ENCODE measurements at places on chromosomes 16 and 17.

GRCh38 chr17:27367121-27367981 lies 73.4 kb downstream of the WSB1 start:
- no peak for DNase-seq

DNA sequence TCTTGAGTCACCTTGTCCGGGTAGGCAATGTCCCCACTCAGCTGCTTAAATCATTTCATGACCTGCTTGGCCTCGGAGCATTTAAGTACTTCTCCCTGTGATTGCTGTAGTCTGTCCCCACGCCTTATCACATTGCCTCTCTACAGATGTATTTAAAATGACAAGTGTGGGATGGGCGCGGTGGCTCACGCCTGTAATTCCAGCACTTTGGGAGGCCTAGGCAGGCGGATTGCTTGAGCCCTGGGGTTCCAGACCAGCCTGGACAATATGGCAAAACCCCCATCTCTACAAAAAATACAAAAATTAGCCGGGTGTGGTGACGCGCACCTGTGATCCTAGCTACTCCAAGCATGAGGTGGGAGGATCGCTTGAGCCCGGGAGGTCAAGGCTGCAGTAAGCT lies 1.3 kb upstream of the GJC1 start:
- no peak for DNase-seq

DNA sequence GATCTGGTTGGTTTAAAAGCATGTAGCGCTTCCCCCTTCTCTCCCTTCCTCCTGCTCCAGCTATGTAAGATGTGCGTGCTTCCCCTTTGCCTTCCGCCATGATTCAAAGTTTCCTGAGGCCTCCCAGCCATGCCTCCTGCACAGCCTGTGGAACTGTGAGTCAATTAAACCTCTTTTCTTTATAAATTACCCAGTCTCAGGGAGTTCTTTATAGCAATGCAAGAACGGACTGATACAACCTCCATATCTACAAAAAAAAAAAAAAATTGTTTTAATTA lies 16.6 kb upstream of the PDXDC1 start:
- no peak for DNase-seq

- no peak for DNase-seq
These were observed 9.6 kb upstream of the TMEM220 start for GRCh38 chr17:10739386-10739785.

DNA sequence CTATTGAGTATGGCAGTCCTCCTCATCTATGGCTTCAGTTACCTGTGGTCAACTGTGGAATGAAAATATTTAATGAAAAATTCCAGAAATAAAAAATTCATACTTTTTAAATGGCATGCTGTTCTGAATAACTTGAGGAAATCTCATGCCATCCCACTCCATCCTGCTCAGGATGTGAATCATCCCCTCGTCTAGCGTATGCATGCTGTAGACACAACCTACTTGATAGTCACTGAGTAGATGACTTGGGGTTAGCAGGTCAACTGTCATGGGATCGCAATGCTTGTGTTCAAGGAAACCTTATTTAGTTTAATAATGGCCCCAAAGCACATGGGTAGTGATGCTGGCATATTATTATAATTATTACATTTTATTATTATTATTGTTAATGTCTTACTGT lies 4.8 kb upstream of the VAC14 start:
- DNase-seq = no peak

GRCh38 chr16:50842013-50842505 lies 100.2 kb downstream of the CYLD start:
- peak; percentile 34 for DNase-seq

DNA sequence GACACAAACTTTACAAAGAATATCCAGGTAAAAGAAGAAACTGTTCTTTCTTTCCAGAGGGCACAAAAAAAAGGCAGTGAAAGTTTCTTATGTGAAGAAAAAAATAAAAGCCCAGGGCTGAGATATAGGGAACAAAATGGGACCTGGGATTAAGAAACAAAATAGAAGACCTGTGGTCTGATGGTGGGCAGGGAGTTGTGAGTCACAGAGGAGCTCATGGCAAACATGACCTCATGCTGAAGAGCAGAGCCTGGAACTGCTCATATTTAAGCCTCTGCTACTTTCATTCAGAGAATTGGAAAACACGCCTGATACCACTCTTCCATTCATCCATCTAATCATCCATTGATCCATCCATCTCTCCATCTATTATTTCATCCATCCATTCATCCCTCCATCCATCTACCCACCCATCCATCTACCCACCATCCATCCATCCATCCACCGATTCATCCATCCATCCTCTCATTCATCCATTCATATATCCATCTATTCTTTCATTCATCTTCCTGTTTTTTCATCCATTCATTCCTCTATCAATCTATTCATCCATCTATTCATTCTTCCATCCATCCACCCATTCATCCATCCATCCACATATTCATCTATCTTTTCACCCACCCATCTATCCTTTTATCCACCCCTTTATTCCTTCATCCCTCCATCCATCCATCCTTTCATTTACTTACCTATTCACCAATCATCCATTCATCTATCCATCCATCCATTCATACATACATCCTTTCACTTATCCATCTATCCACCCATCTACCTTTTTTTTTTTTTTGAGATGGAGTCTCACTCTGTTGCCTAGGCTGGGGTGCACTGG lies 30.0 kb downstream of the WFDC1 start:
- no peak for DNase-seq

DNA sequence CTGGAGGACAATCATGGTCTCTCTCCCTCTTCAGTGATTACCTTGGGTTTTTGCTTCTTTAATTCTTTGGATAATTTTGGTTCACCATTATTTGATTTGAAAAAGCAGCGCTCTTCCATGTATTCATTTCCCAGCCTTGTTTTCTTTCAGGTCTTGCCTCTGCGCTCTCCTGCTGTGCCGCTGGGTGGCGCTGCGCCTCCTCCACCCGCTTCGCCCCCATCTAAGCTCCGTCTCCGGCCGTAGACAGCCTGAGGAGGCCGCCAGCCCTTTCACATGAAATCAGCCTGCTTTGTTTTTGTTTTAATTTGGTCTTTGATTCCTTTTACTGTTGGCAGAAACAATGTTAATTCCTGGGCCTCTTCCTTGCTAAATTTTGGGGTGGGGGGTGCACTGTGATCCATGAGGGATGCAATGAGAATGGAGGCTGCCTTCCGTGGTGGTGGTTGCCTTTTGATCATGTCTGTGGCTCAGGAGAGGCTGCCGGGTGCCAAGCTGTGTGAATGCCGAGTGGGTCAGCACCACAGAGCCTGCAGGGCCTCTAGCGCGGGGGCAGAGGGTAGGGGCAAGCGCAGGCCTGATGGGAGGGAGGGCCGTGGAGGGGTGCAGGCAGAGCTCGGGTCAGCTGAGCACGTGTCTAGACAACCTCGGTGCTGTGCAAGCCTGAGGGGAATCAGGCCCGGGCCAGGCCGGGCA lies 64.1 kb downstream of the PLD6 start:
- DNase-seq = peak; percentile 84

DNA sequence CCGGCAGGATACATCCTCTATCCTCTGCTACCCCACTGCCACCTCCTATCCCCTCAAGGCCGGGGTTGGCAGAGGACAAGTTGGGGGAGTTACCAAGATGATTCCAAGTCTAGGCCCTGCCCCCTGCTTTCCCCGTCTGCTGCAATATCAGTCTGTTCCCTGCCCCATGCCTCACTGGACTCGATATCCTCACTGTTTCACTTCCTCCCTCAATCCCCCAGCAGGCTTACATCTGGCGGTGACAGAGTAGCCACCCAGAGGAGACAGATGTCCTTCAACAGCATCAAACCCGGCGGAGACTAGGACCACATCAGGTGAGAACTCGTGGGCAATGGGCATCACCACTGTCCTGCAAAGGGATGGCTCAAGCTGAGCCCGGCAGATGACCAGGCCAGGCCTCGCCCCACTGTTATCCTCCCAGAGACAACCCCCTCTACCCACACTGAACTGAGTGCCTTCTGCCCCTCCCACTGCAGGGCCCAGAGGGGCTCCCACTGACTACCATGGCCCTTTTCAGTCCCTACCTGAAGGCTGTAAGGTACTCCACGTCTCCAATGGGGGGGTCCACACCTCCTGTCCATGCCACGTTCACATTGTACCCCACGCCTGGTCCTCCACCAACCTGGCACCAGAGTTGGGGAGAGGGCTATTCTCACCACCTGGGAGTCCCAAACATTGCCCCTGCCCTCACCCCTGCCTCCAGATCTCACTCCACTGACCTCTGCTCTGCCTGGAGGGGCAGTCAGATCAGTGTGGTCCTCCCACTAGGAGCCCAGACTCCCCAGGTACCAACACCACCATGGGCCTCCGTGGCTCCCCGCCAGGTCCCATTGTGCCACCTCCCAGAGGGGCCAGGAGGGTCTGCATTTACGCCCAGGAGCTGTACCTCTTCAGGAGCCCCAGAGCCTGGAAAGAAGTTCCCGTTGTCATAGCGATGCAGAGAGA lies 9.6 kb downstream of the G6PC3 start:
- DNase-seq = no peak

DNA sequence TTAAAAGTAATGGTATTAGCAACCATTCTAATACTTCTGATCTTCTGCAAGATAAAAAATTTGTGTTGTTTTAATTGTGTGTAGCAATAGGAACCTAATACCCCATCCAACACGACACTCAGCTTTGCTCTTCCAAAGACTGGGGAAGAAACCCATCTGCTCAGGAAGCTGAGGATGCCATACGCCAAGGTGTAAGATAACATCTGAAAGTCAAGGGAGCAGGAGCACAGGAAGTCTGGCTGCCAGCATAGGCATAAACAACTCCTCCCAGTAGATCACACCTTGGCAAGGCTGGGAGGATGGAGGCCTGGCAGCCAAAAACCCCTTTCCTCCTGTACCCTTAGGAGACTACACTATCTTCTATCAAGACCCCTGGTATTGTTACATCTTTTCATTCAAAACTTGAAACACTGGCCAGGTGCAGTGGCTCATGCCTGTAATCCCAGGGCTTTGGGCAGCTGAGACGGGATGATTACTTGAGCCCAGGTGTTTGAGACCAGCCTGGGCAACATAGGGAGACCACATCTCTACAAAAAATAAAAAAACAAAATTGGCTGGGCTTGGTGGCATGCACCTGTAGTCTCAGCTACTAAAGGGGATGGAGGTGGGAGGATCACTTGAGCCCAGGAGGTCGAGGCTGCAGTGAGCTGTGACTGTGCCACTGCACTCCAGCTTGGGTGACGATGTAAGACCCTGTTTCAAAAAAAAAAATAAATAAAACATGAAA lies 5.7 kb upstream of the SPHK1 start:
- DNase-seq = no peak

GRCh38 chr17:44990994-44991393 lies 22.9 kb upstream of the C1QL1 start:
- DNase-seq = no peak

DNA sequence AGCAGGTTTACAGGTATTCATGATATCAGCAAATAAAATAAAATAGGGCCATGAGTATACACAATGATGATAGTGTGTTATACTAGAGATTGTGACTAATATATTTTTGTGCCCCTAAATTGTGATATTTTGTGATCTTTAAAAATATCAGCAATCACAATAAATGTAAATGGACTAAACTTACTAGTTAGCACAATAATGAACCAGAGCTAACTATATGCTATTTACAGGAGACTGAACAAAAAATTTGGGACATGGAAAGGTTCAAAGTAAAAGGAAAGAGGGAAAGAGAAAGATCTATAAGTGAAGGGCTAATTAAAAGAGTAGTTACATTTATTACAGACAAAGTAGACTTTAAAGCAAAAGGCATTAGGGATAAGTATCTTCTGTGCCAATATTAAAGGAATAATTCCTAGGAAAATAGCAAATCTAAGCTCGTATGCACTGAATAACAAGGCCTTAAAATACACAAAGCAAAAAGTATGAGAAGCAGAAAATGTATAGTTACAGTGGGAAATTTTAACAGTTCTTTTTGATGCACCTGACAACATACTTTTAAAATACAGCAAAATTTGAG lies 5.0 kb upstream of the MSI2 start:
- DNase-seq = no peak

DNA sequence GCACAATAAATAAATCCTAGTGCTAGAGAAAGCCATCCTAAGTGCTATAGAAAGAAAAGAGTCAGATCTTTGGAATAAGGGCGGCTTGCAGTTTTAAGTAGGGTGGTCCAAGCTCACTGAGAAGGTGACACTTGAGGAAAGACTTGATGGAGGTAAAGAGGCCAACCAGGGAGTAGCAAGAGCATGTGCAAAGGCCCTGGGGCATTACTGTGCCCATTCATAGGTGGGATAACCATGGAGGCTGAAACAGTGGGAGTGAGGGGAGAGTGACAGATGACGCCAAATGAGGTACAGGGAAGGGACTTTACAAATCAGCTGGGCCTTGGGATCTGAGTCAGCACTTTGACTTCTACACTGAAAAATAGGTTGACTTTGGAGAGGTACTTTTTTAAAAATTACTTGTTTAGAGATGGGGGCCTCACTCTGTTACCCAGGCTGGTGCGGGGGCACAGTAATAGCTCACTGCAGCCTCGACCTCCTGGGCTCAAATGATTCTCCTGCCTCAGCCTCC lies 115.5 kb downstream of the ABCC1 start:
- no peak for DNase-seq

DNA sequence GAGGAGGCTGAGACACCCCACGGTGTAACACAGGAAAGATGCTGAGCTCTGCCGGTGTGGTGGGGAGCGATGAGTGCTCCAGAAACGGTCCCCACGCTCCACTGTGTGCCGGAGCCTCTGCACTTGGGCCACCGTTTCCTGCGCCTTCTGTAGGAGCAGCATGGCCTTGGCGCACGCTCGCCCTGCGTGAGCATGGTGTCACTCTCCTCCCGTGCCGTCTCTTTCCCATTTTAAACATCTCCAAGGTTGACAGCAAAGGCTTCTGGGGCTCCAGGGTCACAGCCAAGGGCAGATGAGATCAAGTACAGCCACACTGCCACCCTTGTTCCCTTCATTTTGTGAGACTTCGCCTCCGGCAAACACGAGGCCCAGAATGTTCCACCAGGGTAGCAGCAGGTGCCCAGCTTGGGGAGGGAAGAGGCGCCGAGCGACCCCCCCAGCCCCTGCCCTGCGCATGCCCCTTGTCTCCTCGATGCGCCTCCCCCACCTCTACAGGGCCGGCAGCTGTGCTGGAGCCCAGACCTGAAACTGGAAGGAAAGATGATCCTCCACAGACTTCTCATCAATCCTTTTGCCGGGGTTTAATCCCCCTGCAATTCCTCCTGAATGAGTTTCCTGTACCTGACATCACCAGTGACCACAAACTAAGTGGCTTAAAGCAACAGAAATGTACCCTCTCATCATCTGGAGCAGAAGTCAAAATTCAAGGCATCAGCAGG lies 19.9 kb upstream of the OSGIN1 start:
- no peak for DNase-seq

GRCh38 chr17:75011401-75012095 lies 922 bp upstream of the MRPL58 start:
- no peak for DNase-seq

DNA sequence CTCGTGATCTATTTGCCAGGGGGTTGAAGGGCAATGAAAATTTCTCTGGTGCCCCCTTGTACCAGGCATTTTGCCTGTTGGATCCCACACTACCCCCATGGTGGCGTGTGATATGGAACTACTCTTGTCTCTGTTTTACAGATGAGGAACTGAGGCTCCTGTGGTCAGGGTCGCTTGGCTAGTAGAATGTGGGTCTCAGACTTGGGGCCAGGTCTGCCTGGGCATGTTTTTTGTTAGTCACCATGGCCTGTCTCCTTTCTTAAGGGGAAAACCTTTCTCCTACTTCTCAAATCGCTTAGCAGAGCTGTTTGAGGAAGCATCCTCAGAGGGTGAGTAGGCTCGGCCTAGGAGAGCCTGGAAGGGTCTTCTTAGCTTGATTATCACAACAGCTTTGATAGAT lies 51.2 kb downstream of the CLEC16A start:
- no peak for DNase-seq

- peak; percentile 87 for DNase-seq
These were observed 622 bp downstream of the NDEL1 start for GRCh38 chr17:8436169-8436843.

All from ecto neural progenitor cell (in vitro differentiated cells).